ENCODE measurements at places on chromosomes 7 and 10. TPM values are rescaled to one million over a fixed set of nuclear protein-coding genes. Genes with fewer than 3 reads are reported as not detected.

- DNase-seq = no peak
Measured at GRCh38 chr10:31930023-31930751, 1.6 kb upstream of the ARHGAP12 start.

DNA sequence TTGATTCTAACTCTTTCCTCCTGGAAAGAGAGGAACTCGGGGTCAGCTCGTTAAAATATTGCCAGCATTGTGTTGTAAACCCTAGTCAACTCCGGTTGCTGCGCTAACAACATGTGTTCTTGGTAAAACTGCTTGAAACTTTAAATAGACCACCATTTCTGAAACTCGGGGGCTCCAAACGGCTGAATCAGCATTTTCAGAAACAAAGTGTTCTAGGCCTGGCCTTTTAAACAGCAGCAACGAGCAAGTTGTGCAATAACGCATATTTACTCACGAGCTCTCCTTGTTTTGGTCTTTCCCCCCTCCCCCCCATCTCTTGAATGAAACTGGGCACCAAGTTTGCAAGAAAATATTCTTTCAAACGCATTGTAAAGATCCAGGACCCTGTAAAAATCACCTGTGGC lies 9.2 kb upstream of the GRB10 start:
- DNase-seq = no peak

Gene LRRD1
- total RNA-seq = not detected

DNA sequence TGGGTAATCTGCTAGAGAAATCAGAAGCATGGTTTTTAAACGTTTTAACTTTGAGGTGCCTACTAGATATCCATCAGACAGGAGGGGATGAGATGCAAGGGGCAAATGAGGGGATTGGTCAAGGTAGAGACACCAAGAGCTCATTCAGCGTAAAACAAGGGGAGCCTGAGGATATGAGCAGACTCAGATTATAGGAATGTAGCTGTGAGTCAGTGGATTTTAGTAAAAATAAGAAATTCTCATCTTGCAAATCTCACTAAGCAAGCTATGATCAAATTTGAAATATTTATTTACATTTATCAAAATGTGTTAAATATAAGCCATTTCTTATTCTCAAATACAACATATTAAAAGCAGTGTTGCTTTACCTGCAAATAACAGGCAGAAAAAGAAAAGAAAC lies 21.4 kb upstream of the TFEC start:
- no peak for DNase-seq

GRCh38 chr10:49751216-49751615 lies 10.9 kb downstream of the OGDHL start:
- DNase-seq = no peak

DNA sequence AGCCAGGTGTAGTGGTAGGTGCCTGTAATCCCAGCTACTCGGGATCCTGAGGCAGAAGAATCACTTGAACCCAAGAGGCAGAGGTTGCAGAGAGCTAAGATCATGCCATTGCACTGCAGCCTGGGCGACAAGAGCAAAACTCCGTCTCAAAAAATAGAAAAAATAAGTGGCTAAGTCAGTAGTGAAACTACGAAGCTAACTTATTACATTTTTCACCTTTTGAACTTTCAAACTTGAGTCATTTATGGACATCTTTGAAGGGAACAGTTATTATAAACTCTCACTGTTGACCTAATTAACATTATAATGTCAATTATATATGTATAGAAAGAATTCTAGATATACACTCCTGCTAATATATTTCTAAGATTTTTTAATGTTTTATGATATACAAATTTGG lies 541.5 kb upstream of the C7orf33 start:
- no peak for DNase-seq

DNA sequence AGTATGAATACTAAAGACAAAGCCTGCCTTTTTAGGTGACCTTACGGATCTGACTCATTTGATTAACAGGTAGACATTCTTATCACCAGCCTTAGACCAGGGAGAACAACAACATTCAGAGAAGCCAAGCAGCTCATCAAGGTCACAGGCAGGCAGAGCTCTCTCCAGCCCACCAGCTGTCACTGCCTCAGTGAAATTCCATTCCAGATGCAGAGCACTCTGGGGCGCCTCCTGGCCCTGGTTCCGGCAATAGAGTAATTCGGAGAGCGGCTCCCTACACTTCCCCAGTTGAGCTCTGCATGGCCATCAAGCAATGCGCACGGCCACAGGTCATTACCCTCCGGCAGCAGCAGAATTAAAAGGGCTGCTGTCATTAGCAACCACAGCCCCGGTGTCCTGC lies 164.7 kb downstream of the TCERG1L start:
- no peak for DNase-seq

GRCh38 chr7:112211348-112211907 lies 4.9 kb downstream of the ZNF277 start:
- no peak for DNase-seq

Measured in pulmonary artery endothelial cell (primary cell).